ENCODE measurements at places on chromosomes 11 and 22.
A peak's percentile ranks its signal among the peaks of the same experiment; 100 is the strongest.

GRCh38 chr11:27087432-27087831 is 46.8 kb downstream of the BBOX1 start:
- DNase-seq, result no peak

- no peak for DNase-seq
These were observed 15.0 kb upstream of the PITPNB start for GRCh38 chr22:27934069-27934468.

- no peak for DNase-seq
These were observed 166.0 kb upstream of the RASSF10 start for GRCh38 chr11:12842933-12843636.

GRCh38 chr11:96869207-96869606 is 479.4 kb downstream of the JRKL start:
- no peak for DNase-seq

DNA sequence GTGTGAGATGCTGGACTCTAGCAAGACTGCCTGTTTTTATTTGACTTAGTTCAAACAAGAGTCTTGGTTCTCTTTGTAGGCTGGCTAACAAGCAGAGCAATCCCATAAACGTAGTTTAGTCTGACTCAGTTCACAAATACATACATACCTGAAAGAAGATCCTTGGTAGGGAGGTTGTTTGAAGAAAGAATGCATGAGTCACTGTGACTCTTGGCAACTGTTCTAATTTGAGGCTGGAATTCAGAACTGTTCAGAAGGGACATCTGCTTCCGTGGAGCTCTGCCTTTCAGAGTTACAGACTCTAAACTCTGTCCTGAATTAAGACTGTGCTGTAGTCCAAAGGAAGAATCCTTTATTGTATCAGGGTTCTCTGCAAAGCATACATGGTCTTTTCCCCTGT is 32.2 kb downstream of the C2CD3 start:
- DNase-seq, result peak; percentile 78

DNA sequence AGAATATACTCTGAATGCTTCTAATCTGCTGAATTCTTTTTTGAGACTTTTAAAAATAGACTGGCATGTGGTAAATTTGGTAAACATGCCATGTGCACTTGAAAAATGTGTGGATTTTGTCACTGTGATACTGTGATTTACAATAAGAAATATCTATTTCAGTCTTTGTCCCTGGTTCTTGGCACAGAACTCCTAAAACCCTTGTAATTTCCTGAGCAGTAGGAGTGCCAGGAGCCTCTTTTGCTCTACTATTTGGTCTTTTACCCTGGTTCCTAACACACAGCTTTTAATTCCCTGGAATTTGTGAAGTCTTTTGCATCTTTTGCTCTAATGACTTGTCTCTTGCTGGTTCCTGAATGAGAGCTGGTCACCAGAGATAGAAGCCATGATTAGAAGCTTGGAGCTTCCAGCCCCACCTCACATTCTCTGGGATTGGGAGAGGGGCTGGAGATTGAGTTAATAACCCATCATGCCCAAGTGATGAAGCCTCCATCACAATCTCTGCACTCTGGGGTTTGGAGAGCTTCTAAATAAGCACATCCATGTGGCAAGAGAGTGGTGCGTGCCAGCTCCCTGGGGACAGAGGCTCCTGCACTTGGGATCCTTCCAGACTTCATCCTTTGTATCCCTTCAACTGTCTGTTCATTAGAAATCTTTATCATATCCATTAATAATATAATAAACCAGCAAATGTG is 27.2 kb upstream of the SYT13 start:
- DNase-seq, result no peak

GRCh38 chr11:1742371-1742770 is 8.0 kb downstream of the IFITM10 start:
- no peak for DNase-seq

GRCh38 chr11:82004537-82005213 is 729.0 kb downstream of the FAM181B start:
- no peak for DNase-seq

- DNase-seq, result peak; percentile 42
These were observed 5.7 kb upstream of the MUC5B start for GRCh38 chr11:1217151-1217550.

- DNase-seq, result peak; percentile 62
These were observed 1.7 kb downstream of the ZBTB16 start for GRCh38 chr11:114061048-114061680.

GRCh38 chr11:110097459-110098012 is 4.3 kb downstream of the ZC3H12C start:
- no peak for DNase-seq

DNA sequence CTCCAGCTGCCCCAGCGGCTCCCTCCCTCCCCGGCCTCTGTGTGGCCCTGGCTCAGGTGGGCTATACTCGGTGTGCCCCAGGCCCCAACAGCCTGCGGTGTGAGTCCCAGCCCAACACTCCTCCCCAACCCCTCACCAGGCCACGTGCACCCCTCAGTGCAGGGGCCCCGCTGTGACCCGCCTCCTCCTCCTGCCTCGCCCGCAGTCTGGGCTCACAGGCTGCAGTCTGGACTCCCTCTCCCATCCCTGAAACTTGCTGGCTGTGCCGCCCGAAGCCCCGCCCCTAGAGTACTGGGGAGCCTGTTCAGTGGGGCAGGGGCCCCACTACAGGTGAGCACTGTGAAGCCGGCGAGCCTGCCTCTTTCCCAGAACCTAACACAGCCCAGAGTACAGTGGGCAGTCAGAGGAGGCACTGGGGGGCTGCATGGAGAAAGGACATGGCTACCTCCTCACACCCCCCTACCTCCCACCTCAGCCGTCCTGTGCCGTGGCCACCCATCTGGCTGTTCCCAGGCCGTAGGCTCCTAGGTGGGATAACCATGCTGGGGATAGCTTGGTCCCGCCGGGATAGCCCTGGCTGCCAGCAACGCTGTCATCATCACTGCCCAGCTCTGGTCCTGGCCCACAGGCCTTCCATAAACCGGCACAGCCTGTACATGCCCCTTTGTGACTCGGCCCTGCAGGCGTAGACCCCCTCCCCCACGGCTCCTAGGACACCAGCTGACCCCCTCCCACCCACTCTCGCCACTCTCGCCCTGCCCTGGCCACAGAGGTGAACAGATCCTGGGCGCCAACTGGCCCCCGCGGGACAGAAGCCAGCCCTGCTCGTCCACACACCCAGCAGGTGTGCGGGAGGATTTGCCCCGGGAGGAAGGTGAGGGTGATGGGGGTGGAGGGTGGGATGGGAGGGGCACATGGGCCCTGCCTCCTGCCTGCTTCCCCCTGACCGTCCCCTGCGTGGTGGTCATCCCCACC is 29.7 kb downstream of the CELSR1 start:
- DNase-seq, result no peak

GRCh38 chr11:9802291-9802861 is 138.5 kb downstream of the SWAP70 start:
- no peak for DNase-seq

DNA sequence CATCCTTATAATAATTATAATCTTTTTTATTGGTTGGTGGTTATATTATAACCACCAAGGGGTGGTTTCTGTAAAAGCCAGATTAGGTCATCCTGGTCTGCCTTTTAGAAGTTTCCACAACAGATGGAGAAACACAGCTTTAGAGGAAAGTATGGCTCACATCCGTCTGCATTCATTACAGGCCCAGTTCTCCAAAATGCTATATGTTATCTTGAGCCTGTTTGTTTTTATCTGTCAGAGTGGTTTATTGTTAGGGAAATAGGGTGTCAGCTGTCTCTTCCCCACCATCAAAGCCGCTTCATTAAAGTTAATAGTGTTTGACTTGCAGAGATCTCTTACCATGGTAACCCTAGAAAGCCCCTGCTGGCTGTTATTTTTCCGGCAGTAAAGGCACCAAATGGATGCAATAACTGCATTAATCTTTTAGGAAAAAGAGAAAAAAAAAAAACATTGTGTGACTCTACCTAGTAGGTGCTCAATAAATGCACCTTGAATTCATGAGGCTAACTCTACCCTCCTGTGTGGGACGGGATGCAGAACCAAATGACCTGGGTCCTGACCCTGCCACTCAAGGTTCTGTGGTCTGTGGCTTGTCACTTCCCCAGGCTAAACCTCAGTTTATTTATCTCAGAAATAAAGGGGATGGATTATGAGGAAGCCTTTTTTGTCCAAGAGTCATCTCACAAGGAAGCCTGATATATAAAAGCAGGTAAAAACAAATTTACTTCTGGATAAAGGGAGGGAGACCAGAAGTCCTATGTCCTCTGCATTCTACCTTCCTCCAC is 118.3 kb downstream of the WT1 start:
- no peak for DNase-seq

- DNase-seq, result no peak
These were observed 30.5 kb upstream of the CABP7 start for GRCh38 chr22:29689206-29689879.

DNA sequence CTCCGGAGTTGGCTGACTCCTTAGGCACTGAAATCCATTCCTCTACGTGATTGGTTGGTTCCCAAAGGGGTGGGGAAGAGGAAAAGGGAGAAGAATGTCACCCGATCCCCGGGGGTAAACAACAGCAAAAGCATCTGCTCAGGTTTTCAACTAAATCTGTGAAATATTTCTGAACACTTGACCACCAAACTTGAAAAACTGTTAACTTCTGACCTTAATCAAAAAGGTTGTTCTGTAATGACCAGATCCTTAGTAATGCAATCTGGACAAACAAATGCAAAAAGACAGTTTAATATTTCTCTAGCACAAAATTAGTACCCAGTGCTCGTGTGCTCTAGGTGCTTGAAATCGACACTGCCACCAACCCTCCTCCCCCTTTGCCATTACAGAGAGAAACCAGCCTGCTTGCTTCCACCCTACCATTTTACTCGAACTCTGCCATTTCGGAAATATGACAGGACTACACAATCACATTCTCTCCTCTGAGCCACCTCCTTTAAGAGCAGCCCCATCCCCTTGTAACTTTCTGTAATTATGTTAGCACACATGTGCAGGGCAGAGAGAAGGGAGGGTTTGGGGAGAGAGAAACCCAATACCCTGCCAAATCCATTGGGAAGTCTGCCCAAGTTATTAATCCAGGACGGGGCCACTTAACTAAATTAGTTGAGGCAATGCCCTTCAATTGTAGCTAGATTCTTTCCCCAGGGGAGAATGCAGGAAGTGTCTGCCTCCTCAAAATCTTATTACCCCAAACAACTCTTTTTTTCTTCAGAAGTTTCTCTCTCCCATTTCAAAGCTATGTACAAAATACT is 113.8 kb downstream of the RBFOX2 start:
- peak; percentile 93 for DNase-seq

DNA sequence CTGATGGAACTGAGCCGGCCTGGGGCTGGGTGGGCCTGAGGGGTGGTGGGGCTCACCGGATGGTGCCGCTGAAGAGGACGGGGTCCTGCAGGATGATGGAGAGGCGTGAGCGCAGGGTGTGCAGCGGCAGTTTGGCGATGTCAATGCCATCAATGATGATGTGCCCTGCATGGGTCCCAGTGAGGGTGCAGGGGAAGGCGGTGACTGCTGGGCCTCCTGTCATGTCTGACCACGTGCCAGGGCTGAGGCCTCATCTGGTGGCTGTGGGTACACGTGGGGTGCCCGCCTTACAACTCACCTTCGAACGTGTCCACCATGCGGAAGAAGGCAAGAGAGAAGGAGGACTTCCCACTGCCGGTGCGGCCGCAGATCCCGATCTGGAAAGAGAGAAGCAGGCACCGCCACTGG is 7.1 kb upstream of the KCNJ11 start:
- DNase-seq, result no peak

DNA sequence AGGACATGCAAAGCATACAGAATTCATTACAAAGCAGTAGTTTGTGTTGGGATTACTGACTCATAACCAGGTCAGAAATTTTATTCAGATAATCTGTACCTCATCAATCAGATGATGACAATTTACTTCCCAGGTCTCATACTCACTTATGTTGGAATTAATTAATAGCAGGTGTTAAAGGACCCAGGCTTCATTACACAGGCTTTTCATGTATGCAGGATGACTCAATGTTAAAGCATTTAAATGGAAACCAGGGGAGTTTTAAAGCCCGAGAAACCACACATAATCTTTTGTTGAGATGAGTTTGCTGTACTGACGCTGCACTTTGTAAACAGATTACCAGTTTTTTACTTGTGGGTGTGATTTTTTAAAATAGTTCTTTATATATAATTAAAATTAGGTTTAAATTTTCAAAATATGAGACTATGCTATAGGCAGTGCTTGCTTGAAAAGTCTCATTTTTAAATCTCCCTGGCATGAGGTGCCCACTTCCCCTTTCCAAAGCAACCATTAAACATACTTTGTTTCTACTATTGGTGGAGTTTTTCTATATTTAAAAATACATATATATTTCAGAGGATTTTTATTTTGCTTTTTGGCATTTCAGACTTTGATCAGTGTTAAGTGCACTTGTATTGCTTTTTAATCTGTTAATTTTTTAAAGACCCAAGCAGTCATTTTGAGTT is 41.0 kb downstream of the CEP57 start:
- DNase-seq, result no peak

GRCh38 chr11:114159320-114159719 is 99.8 kb downstream of the ZBTB16 start:
- DNase-seq, result peak; percentile 61

GRCh38 chr22:36377022-36377631 is 10.6 kb downstream of the MYH9 start:
- no peak for DNase-seq

- no peak for DNase-seq
These were observed 359.2 kb downstream of the BUD13 start for GRCh38 chr11:116413301-116414242.

- no peak for DNase-seq
These were observed 99.0 kb downstream of the CASP12 start for GRCh38 chr11:104799251-104799650.

- no peak for DNase-seq
These were observed 30.1 kb downstream of the EXT2 start for GRCh38 chr11:44125598-44125997.

- peak; percentile 83 for DNase-seq
These were observed 4.2 kb downstream of the AMPD3 start for GRCh38 chr11:10459029-10459970.

DNA sequence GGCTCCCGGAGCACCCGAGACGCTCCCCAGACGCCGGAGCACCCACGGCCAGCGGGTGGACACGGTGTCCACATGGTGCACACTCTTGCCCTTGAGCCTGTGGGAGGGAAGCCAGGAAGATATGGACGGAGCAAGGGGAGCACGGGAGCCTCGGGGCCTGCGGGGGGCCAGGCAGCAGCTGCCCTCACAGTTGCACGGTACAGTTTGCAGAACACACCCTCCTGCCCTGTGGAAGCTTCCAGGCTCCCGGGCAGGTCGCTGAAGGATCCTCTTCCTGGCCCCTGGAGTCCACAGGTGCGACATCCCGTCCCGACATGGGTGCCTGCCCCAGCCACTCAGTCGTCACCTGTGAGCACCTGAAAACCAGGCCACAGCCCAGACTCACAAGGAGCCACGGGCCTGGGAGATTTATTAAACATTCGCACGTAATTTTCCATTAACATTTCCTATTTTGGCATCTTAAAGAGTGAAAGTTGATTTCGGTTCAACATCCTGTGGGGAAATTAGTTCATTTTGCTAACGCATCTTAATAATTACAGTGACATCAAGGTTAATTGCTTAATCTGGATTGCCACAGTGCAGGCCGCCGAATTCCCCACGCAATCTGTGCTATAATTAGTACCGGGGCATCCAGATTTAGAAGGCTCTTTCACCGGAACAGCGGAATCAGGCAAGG is 253.3 kb downstream of the BRD1 start:
- DNase-seq, result peak; percentile 29
